ENCODE measurements at places on chromosomes 6 and 20. TPM values are rescaled to one million over a fixed set of nuclear protein-coding genes. Genes with fewer than 3 reads are reported as not detected.

The SUMO4 gene
- total RNA-seq, result 2.6 TPM

The LY6G6F gene
- not detected for total RNA-seq

The GABRR1 gene
- not detected for total RNA-seq

DNA sequence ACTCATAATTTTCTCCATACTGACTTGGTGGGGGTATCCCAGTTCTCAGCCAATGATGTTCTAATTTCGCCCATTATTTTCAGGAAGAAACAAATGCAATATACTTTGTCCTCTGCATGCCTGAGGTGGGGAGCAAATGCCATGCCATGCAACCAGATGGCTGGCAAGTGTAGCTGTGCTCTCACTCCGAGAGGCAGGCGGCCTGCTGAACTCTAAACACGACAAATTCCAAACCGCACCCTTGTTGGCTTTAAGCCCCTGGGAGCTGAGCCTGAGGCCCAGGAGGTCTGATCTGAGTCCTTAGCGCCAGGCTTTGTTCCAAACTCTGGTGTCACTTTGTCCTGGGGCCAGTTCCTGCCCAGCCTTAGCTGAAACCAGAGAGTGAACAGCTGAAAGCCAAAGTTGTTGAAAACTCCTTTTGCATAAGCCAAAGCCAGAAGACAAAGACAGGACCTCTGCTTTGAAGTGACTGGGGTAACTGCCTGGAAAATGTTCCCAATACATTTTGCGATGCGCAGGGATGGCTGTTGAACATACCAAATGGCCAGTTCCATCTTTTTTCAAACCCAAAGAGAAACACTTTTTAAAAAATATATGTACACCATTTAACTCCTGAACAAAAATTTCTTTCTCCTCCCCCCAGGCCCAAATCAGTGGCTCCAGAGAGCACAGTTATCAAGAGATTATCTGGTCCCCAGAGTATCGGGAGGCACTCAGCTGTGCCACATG, 46.2 kb downstream of the TTI1 start:
- DNase-seq, result peak; percentile 66

Measured in hepatocyte (in vitro differentiated cells).